Central memory CD8-positive, alpha-beta T cell (primary cell): ENCODE measurements at places on chromosomes 2 and 18.
A peak's percentile ranks its signal among the peaks of the same experiment; 100 is the strongest.

DNA sequence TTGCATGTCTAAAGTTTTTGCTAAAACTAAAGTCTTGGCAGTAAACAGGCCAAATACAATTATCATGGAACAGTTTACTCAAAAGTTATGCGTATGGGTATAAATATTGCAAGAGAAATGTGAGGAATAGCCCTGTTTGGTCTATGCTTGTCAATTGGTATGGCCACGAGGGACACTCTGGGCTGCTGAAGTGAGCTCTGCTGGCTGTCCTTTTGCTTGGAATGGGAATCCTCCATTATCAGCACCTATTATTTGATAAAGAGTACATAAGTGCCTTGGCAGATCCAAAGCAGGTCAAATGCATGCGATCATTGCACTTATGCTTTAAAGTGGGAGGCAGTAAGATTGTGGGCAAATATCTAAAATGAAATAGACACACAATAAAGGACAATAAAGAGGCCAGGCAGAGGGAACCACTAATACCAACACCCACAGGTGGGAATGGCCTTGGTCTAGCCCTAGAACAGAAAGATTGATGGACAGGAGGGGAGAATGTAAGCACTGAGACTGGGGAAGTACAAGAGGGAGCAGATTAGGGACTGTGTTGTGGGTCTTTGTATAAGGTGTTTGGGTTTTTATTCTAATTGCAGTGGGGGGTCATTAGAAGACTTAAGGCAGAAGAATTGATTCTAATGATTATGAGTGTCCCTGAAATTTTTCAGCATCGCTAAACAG, 60.0 kb upstream of the NOSTRIN start:
- no peak overlapping the region for H3K27ac ChIP-seq
- no peak for DNase-seq
- no peaks in the 10 kb centered on the region for H3K27me3 ChIP-seq
- no peaks in the 10 kb centered on the region for H3K36me3 ChIP-seq
- no peak overlapping the region for H3K4me3 ChIP-seq

- no peaks in the 10 kb centered on the region for H3K27me3 ChIP-seq
- H3K36me3 ChIP-seq, result no peaks in the 10 kb centered on the region
- peaks cover 35% of the 10 kb centered on the region for H3K4me1 ChIP-seq
- no peak overlapping the region for H3K4me3 ChIP-seq
These were observed 133.1 kb downstream of the ARL4C start for GRCh38 chr2:234363647-234364294.

GRCh38 chr2:171072164-171072563, 88.5 kb downstream of the TLK1 start:
- H3K4me3 ChIP-seq, result no peak overlapping the region
- H3K4me1 ChIP-seq, result peaks cover 29% of the 10 kb centered on the region
- peaks cover 15% of the 10 kb centered on the region for H3K36me3 ChIP-seq

DNA sequence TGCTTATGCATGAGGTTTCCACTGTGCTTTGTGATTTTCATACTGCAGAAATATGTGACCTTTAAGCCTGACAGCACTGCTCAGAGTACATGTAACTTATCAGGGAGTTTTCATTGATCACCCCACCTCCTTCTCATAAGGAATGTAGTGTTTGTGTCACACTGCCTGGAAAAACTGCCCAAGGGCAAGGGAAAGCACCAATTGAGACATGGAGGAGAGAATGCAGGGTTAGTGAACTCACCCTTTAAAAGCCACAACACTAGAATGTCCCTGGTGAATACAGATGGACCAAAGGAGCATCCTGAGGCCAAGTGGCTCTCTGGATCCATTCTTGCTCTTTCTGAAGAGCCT, 147.2 kb upstream of the SPATS2L start:
- H3K4me1 ChIP-seq, result no peaks in the 10 kb centered on the region
- DNase-seq, result no peak
- H3K36me3 ChIP-seq, result no peaks in the 10 kb centered on the region
- no peak overlapping the region for H3K4me3 ChIP-seq

- peaks cover 2% of the 10 kb centered on the region for H3K36me3 ChIP-seq
- no peak for DNase-seq
- H3K27me3 ChIP-seq, result no peaks in the 10 kb centered on the region
- peaks cover 8% of the 10 kb centered on the region for H3K4me1 ChIP-seq
- no peak overlapping the region for H3K27ac ChIP-seq
- no peak overlapping the region for H3K4me3 ChIP-seq
These were observed 17.5 kb upstream of the DPP4 start for GRCh38 chr2:162091325-162092007.

DNA sequence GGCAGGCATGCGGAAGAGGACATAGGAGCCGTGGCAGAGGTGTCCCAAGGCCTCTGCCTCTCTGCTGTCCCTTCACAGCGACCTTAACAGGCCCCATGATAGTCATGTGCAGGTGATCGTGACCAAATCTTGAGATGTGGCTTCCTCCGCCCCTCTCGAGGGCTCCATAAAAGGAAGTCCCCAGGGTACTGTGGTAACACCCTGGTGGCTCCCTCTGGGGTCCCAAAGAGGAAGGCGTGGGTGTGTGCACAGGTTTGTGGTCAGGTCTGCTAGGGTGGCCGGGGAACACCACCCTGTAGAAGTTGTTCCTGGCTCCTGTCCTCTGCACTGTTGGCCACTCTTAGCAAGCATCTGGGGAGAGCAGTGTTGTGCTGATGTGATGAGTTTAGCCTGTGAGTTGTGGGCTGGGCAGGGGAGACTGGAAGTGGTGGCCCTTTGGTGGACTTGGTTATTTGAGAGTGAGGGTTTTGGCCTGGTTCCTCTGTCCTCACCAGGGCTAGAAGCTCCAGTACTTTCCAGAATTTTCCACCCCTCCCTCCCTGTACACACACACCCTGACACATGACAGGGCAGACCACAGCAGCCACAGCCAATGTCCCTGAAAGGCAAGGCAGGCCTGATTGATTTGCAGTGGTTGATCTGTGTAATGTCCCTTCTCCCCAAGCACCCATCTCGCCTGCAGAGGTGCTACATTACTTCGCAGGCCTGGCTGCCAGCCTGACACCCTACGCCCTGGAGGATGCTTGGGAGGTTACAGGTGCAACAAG, 68.9 kb upstream of the BOD1L2 start:
- no peaks in the 10 kb centered on the region for H3K36me3 ChIP-seq
- H3K27me3 ChIP-seq, result peaks cover 19% of the 10 kb centered on the region
- no peak for DNase-seq

GRCh38 chr2:234986390-234986789, 34.6 kb downstream of the SH3BP4 start:
- DNase-seq, result no peak
- no peak overlapping the region for H3K27ac ChIP-seq
- H3K36me3 ChIP-seq, result no peaks in the 10 kb centered on the region
- no peaks in the 10 kb centered on the region for H3K4me1 ChIP-seq

GRCh38 chr18:7757175-7757574, 190.1 kb downstream of the PTPRM start:
- no peak overlapping the region for H3K27ac ChIP-seq
- H3K4me1 ChIP-seq, result no peaks in the 10 kb centered on the region
- H3K27me3 ChIP-seq, result no peaks in the 10 kb centered on the region
- H3K36me3 ChIP-seq, result no peaks in the 10 kb centered on the region
- no peak overlapping the region for H3K4me3 ChIP-seq
- no peak for DNase-seq

DNA sequence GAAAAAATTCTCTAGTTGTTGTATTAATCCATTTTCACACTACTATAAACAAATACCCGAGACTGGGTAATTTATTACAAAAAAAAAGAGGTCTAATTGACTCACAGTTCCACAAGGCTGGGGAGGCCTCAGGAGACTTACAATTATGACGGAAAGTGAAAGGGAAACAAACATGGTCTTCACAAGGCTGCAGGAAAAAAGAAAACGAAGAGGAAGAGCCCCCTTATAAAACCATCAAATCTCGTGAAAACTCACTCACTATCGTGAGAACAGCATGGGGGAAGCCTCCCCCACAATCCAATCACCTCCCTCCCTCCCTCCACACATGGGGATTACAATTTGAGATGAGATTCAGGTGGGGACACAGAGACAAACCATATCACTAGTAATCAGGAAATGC, 61.7 kb upstream of the SPTBN1 start:
- H3K4me1 ChIP-seq, result peaks cover 10% of the 10 kb centered on the region
- peak overlapping the region; percentile 66 for H3K4me3 ChIP-seq
- peaks cover 5% of the 10 kb centered on the region for H3K36me3 ChIP-seq
- DNase-seq, result no peak
- H3K27me3 ChIP-seq, result no peaks in the 10 kb centered on the region
- peak overlapping the region; percentile 89 for H3K27ac ChIP-seq

DNA sequence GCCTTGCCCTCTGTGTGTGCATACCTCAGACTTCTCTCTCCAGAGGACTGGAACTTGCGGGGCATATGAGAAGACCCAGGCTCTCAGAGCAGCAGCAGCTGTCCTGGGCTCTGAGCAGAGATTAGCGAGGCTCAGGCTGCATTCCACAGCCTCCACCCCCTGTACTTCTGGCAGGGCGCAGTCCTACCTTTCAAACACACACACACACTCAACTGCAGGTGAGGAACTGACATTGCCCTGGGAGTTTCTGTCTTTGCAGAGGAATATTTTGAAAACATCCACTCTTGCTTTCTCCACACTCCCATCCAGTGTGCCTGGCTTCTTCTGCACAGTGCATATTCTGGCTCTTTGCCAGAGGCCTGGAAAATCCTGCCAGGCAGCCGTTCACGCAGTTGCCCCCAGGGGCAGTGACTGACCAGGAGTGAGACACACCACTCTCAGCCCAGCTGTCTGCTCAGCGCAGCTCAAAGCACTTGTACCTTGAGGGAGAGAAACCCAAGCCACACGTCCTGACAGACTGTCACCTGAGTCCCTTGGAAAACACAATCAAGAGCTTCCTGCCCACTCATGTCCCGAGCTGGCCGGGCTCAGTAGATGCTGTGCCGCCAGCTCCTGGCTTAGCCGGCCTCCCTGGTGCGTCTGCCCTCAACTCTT, 460.8 kb downstream of the RNF144A start:
- DNase-seq, result no peak
- no peaks in the 10 kb centered on the region for H3K4me1 ChIP-seq
- peaks cover 63% of the 10 kb centered on the region for H3K27me3 ChIP-seq
- no peak overlapping the region for H3K4me3 ChIP-seq
- no peaks in the 10 kb centered on the region for H3K36me3 ChIP-seq
- no peak overlapping the region for H3K27ac ChIP-seq

DNA sequence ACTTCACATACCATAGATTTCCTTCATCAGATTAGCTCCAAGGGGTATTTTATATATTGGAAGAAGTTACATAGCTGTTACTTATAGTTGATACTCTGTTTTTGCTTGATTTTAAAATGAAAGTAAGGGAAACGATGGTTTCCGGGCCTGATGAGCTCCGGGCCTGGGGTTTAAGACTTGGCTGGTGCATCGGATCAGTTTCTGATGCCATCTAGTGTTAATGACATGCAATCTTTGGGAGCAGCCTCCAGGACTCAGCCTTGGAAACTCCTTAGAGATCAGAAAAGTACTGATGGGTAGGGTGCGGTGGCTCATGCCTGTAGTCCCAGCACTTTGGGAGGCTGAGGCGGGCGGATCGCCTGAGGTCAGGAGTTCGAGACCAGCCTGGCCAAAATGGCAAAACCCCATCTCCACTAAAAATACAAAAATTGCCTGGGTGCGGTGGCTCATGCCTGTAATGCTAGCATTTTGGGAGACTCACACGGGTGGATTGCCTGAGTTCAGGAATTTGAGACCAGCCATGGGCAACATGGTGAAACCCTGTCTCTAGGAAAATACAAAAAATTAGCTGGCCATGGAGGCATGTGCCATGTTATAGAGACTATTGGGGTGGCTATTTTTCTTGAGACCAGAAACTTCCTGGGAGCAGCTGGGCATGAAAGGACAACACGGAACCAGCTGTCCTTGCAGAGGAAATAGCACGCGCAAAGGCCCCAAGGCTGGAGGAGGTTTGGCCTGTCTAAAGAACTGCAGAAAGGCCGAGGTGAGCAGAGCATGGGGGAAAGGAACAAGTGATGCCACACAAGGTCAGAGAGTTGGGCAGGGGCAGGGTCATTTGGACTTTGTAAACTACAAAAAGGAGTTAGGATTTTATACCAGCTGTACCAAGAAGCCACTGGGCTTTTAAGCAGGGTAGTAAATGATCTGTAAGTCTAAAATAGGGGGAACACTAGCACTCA, 46.9 kb upstream of the CNOT11 start:
- peaks cover 3% of the 10 kb centered on the region for H3K36me3 ChIP-seq
- H3K27ac ChIP-seq, result peak overlapping the region; percentile 13
- H3K4me3 ChIP-seq, result peak overlapping the region; percentile 38
- H3K4me1 ChIP-seq, result peaks cover 7% of the 10 kb centered on the region
- no peaks in the 10 kb centered on the region for H3K27me3 ChIP-seq

- H3K4me3 ChIP-seq, result no peak overlapping the region
- no peak overlapping the region for H3K27ac ChIP-seq
- no peak for DNase-seq
- no peaks in the 10 kb centered on the region for H3K4me1 ChIP-seq
- no peaks in the 10 kb centered on the region for H3K36me3 ChIP-seq
These were observed 266.1 kb downstream of the SLC4A3 start for GRCh38 chr2:219893541-219893940.

DNA sequence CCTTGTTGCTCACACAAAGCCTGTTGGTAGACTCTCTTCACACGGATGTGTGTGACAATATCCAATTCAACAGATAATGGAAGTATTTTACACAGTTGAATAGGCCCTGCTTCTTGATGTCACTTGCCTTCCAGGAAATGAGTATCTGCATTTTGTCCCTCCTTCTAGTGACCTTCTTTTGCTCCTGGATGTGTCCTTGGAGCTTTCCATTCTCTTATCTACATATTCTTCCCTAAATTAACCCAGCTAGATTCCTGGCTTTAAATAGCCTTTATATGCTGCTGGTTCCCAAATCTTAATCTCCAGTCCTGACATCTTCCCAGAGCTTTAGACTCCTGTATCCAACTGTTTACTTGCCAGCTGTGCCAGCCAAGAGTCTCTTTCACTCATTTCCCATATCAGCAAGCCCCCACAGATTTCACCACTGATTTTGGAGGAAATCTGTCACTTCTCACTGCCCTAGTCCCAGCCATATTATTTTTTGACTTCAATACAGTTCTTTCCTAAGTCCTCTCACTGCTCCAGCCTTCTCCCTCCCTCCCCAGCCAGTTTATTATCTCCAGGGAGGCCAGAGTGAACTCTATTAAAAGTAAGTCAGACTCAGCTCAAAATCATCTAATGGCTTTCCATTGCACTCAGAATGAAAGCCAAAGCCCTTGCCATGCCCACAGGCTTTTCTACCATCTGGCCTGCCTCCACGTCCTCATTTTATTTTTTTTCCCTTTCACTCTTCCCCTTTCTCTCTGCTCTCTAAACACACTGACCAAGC, 170.0 kb downstream of the PDE11A start:
- H3K27me3 ChIP-seq, result no peaks in the 10 kb centered on the region
- no peak overlapping the region for H3K27ac ChIP-seq
- no peaks in the 10 kb centered on the region for H3K4me1 ChIP-seq
- no peak for DNase-seq
- no peaks in the 10 kb centered on the region for H3K36me3 ChIP-seq

GRCh38 chr2:71608441-71608840, 155.1 kb downstream of the DYSF start:
- no peak overlapping the region for H3K27ac ChIP-seq
- H3K4me1 ChIP-seq, result no peaks in the 10 kb centered on the region
- H3K27me3 ChIP-seq, result peaks cover 29% of the 10 kb centered on the region
- no peaks in the 10 kb centered on the region for H3K36me3 ChIP-seq
- DNase-seq, result no peak

GRCh38 chr2:37379881-37380296, 35.5 kb downstream of the QPCT start:
- DNase-seq, result no peak
- no peaks in the 10 kb centered on the region for H3K36me3 ChIP-seq
- H3K4me3 ChIP-seq, result no peak overlapping the region
- H3K27ac ChIP-seq, result no peak overlapping the region
